ENCODE measurements at places on chromosomes 5 and 9.

DNA sequence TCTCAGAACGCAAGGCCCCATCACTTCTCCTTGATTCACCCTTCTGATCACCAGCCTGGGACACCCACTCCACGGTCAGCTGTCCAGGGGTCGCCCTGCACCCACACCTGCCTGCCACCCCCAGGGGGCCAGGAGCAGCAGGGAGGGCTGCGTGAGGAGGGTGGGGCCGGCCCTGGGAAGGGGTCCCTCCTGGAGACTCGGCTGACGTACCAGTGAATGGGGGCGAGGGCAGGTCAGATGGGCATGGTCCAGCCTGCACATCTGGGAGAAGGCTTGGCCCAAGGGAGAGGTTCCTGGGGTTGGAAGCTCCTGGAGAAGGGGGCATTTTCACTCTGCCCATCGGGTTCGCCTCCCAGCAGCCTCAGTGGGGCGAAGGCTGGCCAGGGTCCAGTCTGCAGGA, 21.8 kb upstream of the SARDH start:
- no peak for DNase-seq

DNA sequence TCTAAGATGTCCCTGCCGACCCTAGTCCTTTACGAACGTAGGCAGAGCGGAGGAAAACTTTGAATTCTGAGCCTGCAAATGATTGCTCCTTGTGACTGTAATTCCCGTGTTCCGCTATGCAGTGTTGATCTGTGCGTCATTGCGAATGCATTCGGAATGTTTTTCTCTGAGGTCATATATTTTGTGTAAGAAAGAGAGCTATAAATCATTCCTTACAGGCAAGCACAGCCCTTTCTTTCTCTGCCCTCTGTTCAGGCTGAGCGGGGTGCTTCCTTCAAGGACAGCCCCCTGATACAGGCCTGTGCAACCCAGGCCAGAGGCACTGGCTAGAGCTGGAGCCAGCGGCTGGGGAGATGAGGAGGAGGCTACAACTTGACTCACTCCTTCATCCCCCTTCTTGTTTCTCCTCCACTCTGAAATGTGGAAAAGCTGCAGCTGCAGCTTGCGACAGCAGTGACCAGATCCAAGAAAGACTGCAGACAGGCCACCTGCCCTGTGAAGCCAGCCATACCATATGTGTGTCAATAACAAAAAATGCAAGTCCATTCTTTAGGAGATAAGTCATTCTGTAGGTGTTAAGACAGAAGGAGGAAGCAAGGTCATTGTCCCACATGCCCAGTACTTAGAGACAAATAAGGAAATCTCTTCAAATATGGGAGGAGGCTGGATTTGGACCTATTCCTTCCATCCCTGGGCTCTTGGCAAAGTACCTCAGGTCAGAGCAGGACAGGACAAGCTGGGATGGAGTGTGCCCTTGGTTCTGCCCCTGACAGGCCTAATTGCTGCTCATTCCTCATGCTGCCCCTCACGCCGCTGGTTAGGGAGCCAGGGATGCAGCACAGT, 345.7 kb upstream of the WWC1 start:
- peak; percentile 96 for DNase-seq

GRCh38 chr5:58149746-58150145, 310.1 kb downstream of the PLK2 start:
- DNase-seq = no peak

DNA sequence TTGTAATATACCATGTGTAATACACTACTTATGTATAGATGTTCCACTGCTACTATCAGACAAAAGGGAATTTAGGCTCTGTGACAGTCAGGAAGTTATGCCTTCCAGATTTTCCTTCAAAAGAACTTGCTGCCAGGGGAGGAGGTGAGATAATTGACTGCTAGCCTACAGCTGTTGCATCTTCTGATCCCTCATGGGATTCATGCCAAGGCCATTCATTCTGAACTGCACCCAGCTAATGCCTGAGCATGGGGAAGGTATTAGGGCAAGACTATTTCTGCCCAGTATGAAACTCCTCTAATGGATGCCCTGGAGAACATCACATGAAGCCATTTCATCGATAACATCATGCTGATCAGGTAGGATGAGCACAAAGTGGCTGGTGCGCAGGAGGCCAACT, 746.5 kb upstream of the ZNF608 start:
- DNase-seq = no peak

GRCh38 chr5:170200876-170201275, 31.9 kb upstream of the C5orf58 start:
- DNase-seq = no peak

GRCh38 chr5:130335117-130335516, 430.9 kb downstream of the CHSY3 start:
- DNase-seq = peak; percentile 21

- peak; percentile 84 for DNase-seq
Observed at GRCh38 chr5:72166070-72166979, 59.0 kb downstream of the MAP1B start.

DNA sequence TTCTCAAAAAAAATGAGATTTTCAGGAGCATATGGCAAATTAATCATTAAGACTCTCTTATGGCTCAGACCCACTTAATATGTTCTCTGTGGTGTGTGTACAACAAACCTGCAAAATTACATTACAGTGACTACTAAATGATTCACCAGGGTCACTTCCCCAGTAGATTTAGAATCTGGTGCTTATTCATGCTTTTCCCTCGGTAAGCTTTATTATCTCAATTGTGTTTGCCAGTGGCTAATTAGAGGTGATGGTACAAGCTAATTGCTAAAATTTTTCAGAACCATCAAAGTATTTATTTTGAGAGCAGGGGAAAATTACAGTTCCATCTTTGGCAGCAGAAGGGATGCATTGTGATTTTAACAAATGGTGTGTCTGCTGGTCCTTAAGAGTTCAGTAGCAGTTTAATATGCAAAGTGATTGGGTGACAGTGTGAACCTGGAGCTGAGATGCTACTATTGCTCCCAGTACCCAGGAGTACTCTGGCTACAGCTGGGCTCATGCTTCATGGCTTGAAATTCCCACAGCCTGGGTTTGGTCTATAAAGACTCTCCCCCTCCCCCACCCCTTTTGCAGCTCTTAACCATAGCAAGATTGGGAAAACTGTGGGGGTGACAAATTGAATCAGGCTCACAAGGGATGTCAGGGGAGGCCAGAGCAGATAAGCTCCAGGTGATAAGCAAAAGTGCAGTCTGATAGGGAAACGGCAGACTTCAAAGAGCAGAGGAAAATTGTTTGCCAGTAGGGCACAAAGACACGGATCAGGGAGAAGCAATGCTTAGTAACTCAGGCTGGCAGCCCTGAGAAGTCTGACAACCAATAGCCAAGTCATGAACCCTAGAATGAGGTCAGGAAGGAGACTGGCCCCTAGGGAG, 92.8 kb upstream of the RAD23B start:
- peak; percentile 37 for DNase-seq

All from fibroblast of skin of scalp (primary cell).